Activated CD4-positive, alpha-beta T cell treated with anti-CD3 and anti-CD28 coated beads, Interleukin-2, amount 50 U/mL, for 1 hour (primary cell): ENCODE measurements at places on chromosomes 13 and 19.
A peak's percentile ranks its signal among the peaks of the same experiment; 100 is the strongest.

- no peak for DNase-seq
Measured at GRCh38 chr19:46232468-46232867, 2.9 kb downstream of the IGFL1 start.

- no peak for DNase-seq
Measured at GRCh38 chr13:30510811-30511371, 45.2 kb upstream of the HMGB1 start.

- no peak for DNase-seq
Measured at GRCh38 chr19:51163257-51163656, 21.2 kb downstream of the SIGLEC7 start.

DNA sequence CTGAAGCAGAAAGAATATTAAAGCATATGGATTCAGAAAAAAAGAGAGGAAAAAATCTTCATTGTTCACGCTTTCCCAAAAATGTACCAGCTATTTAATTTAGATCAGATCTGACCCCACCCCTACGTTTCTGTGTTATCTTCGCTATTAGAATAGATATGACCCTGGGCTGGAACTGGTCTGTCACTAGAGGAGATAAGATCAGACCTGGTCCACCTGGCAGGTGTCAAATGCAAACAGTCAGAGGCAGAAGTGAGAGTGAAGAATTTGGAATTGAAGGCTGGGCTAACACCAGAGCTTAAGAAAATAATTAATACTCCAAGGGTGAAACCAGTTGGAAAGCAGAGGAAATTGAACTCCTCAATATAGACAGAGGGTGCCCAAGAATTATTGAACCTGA lies 30.0 kb upstream of the MBNL2 start:
- DNase-seq = no peak

DNA sequence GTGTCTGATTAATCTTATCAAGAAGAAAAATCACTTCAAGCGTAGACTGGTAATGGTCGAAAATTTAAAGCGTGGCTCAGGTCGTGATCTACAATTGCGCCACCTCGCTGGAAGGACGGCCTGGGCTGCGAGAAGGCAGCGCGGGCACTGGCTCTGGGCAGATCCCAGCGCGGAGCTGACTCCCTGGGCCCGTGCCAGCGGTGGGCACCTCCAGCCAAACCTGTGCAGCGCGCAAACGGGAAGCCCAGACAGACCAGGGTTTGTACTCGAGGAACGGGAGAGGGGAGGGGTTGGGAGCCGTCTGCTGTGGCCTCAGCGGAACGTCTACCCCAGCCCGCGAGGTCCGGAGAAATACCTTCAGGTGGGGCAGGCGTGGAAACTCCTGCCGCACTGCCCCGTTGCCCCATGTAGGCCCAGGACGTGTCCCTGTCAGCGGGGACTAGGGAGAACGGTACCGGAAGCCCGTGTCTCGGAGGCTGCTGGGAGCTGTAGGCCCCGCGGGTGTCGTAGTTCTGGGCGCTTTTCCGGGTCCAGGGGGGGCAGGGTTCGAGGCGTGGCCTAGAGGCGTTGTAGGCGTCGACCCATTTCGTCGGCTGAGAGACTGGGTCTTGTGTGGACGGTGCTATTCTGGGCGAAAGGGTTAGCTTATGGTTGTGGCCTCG lies 21.1 kb downstream of the ZNF274 start:
- no peak for DNase-seq

GRCh38 chr13:111976474-111977178 lies 90.3 kb upstream of the SOX1 start:
- DNase-seq = no peak

GRCh38 chr19:45569619-45570421 lies 14.8 kb downstream of the OPA3 start:
- DNase-seq = peak; percentile 53

- DNase-seq = peak; percentile 57
Measured at GRCh38 chr13:24512197-24512907, at the start of gene PARP4. Gene PARP4 (minus strand): TSS chr13:24512778. CDS start chr13:24503776, 9,002 bp downstream.

DNA sequence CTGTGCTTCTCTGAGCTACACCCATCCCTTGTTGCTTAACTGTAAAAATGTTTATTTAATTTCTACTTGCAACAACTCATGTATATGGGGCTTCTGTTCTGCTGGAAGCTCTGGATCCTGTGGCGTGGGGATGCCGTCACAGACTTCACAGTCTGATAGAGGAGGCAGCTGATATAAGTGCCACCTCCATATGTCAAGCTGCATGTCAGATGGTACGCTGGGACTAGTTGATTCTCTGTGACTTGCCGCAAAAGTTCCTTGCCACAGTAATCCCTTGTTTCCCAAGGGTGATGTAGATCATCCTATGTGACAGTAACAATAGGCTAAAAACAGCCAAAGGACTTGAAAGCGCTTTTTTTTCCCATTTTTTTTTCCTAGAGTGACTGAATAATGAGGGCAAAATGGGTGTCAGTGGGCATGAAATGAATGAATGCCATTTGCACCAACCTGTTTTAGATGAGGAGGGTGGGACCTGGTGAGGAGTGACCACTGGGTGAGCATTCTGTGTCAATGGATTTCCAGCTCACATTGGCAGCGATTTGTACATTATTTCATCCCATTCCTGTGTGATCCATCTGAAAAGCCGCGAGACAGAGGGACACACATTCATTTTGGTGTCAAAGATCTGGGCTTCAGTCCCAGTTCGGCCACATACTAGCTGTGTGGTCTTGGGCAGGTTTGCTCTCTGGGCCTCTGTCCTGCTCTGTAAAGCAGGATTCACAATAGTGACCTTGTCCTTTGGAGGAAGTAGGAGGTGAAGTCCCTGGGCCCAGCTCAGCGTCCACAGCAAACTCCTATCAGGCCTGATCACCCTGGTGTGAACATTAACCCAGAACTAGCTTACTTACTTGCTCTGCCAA lies 88.9 kb upstream of the RNF113B start:
- no peak for DNase-seq

- DNase-seq = no peak
Measured at GRCh38 chr13:88806438-88806837, 1135.3 kb downstream of the SLITRK5 start.
